Activated B cell treated with CpG ODN at 0.5 μM for 24 hours (primary cell): ENCODE measurements at places on chromosomes 3 and 15. TPM values are rescaled to one million over a fixed set of nuclear protein-coding genes. Genes with fewer than 3 reads are reported as not detected.

PLS1 gene
- 0.66 and 0.91 TPM in 2 replicates for total RNA-seq

SOX14 gene
- total RNA-seq = not detected in 2 replicates

TMEM108 gene
- not detected in 2 replicates for total RNA-seq

TNK2 gene
- 108 and 132 TPM in 2 replicates for total RNA-seq

TLR9 gene
- total RNA-seq = 10.4 and 11.4 TPM in 2 replicates

ITIH4 gene
- total RNA-seq = 15.4 and 15.7 TPM in 2 replicates

AHSG gene
- total RNA-seq = not detected in 2 replicates

ST8SIA2 gene
- total RNA-seq = not detected in 2 replicates

DNA sequence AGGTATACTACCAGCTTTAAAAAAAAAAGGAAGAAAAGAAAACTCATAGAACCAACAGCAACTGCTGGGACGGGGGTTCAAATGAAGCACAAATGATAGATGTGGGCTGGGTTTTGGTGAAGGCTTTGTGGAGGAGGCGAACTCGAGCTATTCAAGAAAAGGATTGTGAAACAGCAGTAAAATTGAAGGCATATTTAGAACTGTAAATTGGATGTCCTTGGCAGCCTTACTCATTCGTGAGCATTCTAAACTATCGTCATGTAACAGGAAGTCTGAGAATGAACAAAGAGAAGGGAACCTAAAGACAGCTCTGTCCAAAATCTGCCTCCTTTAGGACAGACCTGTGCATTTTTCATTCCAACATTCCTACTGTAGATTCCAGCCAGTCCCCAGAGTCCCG is 97.8 kb downstream of the LARS2 start:
- H3K27ac ChIP-seq = no peak overlapping the region
- H3K4me1 ChIP-seq = no peaks in the 10 kb centered on the region
- no peak overlapping the region for H3K4me3 ChIP-seq

DNA sequence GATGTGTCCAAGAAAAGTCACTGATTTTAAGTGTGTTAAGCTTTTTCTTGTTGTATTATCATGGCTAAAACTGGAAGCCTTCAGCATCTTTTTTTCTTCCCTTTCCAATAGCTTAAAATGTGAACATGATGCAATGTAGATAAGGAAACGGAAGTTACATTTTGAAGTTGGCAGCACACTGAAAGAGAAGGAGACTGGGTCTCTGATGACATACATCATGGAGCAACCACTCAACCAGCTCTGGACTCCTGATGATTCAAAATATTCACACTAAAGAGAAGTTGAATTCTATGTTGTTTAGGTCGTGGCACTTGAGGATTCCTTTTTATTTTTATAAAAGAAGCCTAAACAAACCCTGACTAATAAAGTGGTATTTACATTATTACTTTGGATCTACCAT is 488.3 kb upstream of the ALCAM start:
- no peaks in the 10 kb centered on the region for H3K4me1 ChIP-seq
- no peak overlapping the region for H3K4me3 ChIP-seq
- H3K27me3 ChIP-seq = peaks cover 2% of the 10 kb centered on the region
- H3K36me3 ChIP-seq = no peaks in the 10 kb centered on the region
- H3K27ac ChIP-seq = no peak overlapping the region
- no peak for DNase-seq

- H3K4me1 ChIP-seq = no peaks in the 10 kb centered on the region
- H3K4me3 ChIP-seq = no peak overlapping the region
- DNase-seq = no peak
- H3K36me3 ChIP-seq = no peaks in the 10 kb centered on the region
Measured at GRCh38 chr3:156892701-156893100, 66.5 kb downstream of the LEKR1 start.

GRCh38 chr3:188390775-188391443 is 237.0 kb downstream of the LPP start:
- no peaks in the 10 kb centered on the region for H3K27me3 ChIP-seq
- H3K4me1 ChIP-seq = peaks cover 76% of the 10 kb centered on the region

DNA sequence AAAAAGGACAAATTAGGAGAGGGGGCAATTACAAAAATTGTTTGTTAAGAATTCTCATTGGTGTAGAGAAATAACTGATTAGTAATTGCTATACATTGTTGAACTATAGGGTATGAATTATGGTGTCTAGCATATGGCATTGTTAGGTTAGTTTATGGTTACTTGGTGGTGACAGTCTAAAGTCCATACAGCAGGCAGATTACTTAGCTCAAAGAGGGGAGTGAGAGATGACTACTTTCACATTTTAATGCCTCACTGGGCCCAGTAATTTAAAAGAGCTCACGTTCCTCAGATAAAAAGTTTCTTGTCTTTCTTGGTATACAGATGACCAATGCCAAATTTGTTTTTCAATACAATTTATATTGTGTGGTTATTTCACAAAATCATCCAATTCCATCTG is 112.4 kb upstream of the NEDD4 start:
- H3K4me1 ChIP-seq = peaks cover 4% of the 10 kb centered on the region
- no peaks in the 10 kb centered on the region for H3K27me3 ChIP-seq
- H3K4me3 ChIP-seq = no peak overlapping the region
- H3K27ac ChIP-seq = no peak overlapping the region

GRCh38 chr3:105222568-105223093 is 144.1 kb upstream of the ALCAM start:
- no peak overlapping the region for H3K27ac ChIP-seq
- no peak for DNase-seq
- H3K27me3 ChIP-seq = no peaks in the 10 kb centered on the region
- no peaks in the 10 kb centered on the region for H3K36me3 ChIP-seq
- H3K4me1 ChIP-seq = no peaks in the 10 kb centered on the region

DNA sequence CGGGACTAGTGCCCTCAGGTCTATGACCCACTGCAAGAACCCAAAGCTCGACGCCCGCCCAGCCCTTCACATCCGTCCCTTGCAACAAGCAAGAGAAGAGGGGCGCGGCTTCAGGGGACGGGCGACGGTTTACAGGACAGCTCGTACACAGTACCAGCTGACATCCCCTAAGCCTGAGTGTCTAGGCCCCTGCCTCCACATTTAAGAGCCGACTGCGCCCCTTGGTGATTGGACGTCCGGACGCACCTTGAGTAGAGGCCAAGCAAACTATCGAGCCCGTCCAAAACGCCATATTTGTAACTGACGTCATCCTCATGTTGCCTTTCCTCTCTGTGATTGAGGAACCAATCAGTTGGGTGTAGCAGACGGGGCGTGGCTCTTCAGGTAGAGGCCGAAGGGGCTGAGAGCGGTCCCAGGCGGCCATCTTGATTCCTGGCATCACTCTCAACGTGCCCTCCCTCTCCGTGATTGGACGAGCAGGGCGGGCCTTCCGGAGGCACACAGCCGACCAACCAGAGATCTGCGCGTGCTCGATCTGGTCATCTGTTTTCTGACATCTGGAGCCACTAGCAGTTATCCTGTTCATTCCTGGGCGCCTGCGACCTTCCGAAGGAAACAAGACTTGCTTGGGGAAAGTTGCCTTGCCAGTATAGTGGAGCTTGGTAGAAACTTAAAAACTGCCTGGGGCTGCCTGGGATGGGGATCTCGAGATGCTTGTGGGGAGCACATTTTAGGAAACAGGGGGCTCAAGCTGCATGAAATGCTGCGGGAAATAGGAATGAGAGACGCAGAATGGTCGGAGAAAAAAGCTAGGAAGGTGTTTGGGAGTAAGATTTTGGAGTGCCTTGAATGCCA is 4.0 kb upstream of the RPL14 start:
- peak; percentile 81 for DNase-seq
- no peaks in the 10 kb centered on the region for H3K27me3 ChIP-seq
- H3K4me3 ChIP-seq = peak overlapping the region; percentile 96
- peak overlapping the region; percentile 98 for H3K27ac ChIP-seq
- H3K4me1 ChIP-seq = peaks cover 36% of the 10 kb centered on the region

DNA sequence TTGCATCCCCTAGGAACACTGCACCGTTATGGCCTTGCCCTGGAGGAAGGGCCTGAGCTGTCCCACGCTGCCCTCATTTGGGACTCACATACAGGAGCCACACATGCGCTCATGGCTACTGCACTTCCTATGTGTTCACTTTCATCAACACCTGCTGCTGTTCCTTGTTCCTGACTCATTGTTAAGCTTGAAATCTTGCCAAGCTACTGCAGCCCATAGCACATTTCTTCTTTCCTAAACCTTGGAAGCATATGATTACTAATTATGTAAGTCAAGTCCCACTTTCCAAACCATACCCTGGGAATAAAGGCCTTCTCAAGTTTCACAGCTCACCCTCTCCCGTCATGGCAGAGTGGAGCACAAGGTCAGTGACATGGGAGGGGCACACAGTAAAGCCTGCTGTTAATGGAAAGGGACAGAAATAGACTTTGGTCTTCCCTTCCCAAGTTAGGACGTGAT is 307.9 kb downstream of the CLSTN2 start:
- H3K36me3 ChIP-seq = no peaks in the 10 kb centered on the region
- H3K4me3 ChIP-seq = no peak overlapping the region
- no peaks in the 10 kb centered on the region for H3K4me1 ChIP-seq
- no peak for DNase-seq
- H3K27me3 ChIP-seq = no peaks in the 10 kb centered on the region

DNA sequence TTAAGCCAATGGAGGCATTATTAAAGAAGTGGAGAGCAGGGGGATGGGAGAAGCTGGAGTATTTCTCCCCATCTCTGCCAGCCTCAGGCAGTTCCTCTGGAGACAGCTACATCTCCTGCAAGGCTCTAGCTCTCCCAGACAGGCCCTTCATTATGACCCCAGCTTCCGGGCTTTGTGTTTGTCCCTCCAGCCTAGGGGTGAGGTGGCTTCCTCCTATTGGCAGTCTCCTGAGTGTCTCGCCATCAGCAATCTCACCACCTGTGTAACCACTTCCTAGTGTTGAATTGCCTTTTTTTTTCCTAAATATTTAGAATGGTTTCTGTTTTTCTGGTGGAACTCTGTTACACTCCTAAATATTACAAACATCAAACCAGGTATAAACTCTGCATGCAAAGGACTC is 122.3 kb downstream of the FAM174B start:
- H3K27ac ChIP-seq = no peak overlapping the region
- H3K4me1 ChIP-seq = no peaks in the 10 kb centered on the region
- H3K27me3 ChIP-seq = peaks cover 11% of the 10 kb centered on the region
- H3K36me3 ChIP-seq = no peaks in the 10 kb centered on the region
- no peak for DNase-seq

DNA sequence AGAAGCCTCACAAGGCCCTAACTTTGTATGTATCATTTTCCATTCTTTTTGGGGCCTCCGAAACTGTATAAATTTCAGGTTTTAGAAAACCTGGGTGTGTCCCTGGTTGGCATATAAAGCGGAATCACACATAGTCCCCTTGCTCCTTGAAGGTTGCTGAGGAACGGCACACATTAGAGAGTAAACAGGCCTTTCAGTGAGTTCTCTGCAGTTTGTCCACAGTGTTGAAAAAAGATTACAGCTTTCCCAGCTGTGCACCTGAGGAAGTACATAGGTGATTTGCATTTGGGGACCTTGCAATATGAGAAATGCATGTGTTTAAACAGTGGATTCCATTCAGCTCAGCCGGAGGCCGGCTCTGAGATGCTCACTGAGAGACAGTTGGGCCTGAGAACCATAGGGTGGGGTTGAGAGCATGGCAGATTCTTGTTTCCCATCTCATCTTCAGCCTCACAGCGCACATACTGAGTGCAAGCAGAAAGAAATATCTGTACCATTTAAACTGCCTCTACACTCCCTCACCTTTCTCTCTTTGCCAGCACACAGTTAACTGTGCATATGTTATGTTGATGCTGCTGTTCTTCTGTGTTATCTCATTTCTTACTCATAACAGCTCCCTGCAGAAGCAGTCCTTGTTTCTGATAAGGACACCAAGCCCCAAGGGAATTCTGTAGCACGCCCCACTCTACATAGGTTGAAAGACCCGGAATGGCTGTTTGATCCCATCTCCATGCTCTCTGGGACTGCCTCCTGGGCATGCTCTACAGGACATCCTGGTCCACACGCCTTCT is 60.4 kb downstream of the BOC start:
- no peak overlapping the region for H3K27ac ChIP-seq
- H3K4me1 ChIP-seq = peaks cover 14% of the 10 kb centered on the region
- H3K36me3 ChIP-seq = no peaks in the 10 kb centered on the region
- no peak overlapping the region for H3K4me3 ChIP-seq
- no peaks in the 10 kb centered on the region for H3K27me3 ChIP-seq
- no peak for DNase-seq

DNA sequence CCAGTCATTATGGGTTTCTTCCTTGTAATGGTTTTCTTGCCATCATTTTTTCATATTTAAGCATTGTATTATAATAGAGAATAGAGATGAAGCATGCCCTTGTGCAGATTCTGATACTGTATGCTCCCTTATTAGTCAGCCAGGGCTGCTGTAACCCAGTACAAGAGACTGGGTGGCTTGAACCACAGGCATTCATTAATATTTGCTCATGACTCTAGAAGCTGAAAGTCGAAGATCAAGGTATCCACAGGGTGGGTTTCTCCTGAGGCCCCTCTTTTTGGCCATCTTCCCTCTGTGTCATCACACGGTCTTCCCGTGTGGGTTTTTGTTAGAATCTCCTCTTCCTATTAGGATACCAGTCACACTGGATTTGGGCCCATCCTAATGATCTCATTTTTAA is 74.5 kb downstream of the FOXP1 start:
- DNase-seq = no peak
- peaks cover 36% of the 10 kb centered on the region for H3K4me1 ChIP-seq
- H3K4me3 ChIP-seq = no peak overlapping the region
- no peaks in the 10 kb centered on the region for H3K27me3 ChIP-seq

- no peak for DNase-seq
- H3K27me3 ChIP-seq = no peaks in the 10 kb centered on the region
- no peak overlapping the region for H3K27ac ChIP-seq
- H3K4me3 ChIP-seq = no peak overlapping the region
- no peaks in the 10 kb centered on the region for H3K36me3 ChIP-seq
Measured at GRCh38 chr15:87496795-87497194, 759.7 kb downstream of the NTRK3 start.

- peak overlapping the region; percentile 71 for H3K27ac ChIP-seq
- H3K36me3 ChIP-seq = peaks cover 10% of the 10 kb centered on the region
- H3K27me3 ChIP-seq = no peaks in the 10 kb centered on the region
Measured at GRCh38 chr3:128648940-128649663, 1.5 kb downstream of the RPN1 start.

- H3K4me1 ChIP-seq = peaks cover 51% of the 10 kb centered on the region
- H3K36me3 ChIP-seq = peaks cover 7% of the 10 kb centered on the region
- no peak overlapping the region for H3K4me3 ChIP-seq
- no peaks in the 10 kb centered on the region for H3K27me3 ChIP-seq
- no peak overlapping the region for H3K27ac ChIP-seq
- no peak for DNase-seq
Measured at GRCh38 chr3:111613294-111613693, 18.1 kb upstream of the ZBED2 start.

- H3K4me3 ChIP-seq = no peak overlapping the region
- H3K4me1 ChIP-seq = no peaks in the 10 kb centered on the region
- no peak for DNase-seq
- H3K36me3 ChIP-seq = no peaks in the 10 kb centered on the region
- H3K27me3 ChIP-seq = no peaks in the 10 kb centered on the region
Measured at GRCh38 chr3:63753567-63753966, 65.5 kb upstream of the C3orf49 start.

GRCh38 chr3:44995142-44995770 is 19.2 kb downstream of the EXOSC7 start:
- H3K4me1 ChIP-seq = peaks cover 4% of the 10 kb centered on the region
- H3K4me3 ChIP-seq = no peak overlapping the region
- DNase-seq = no peak
- H3K36me3 ChIP-seq = peaks cover 94% of the 10 kb centered on the region
- no peak overlapping the region for H3K27ac ChIP-seq
